Left lung (tissue), 14 donors: ENCODE measurements at places on chromosomes 6 and 20. TPM values are rescaled to one million over a fixed set of nuclear protein-coding genes. Genes with fewer than 3 reads are reported as not detected.

CST5 gene
- 3.3 TPM for total RNA-seq

- no peak overlapping the region for H3K27ac ChIP-seq
- no peak for DNase-seq
- no peaks in the 10 kb centered on the region for H3K36me3 ChIP-seq
- no peaks in the 10 kb centered on the region for H3K27me3 ChIP-seq
Observed at GRCh38 chr6:109087661-109088264, 6.9 kb downstream of the SESN1 start.

ENPP4 gene
- 17.7 TPM for total RNA-seq

DNA sequence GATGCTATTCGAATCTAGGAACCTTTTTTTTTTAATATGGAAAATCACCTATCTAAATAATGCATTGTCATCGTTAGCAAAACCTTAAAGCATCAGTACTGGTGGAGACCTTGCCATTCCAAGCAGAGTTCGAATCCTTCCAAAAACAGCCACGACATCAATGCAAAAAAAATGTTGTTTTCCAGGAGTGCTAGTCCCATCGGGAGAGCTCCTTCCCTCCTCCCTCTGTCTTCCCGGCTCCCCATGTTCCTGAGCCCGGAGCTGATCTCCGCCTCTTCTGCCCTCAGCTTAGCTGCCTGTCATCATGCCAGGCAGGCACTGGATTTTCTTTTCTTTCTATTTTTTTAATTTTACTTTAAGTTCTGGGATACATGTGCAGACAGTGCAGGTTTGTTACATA lies 153.6 kb upstream of the QKI start:
- no peaks in the 10 kb centered on the region for H3K27me3 ChIP-seq
- no peaks in the 10 kb centered on the region for H3K4me1 ChIP-seq
- no peaks in the 10 kb centered on the region for H3K36me3 ChIP-seq
- H3K4me3 ChIP-seq: no peak overlapping the region

GRCh38 chr20:34468951-34469350 lies 47.3 kb upstream of the DYNLRB1 start:
- no peak overlapping the region for H3K27ac ChIP-seq
- no peaks in the 10 kb centered on the region for H3K27me3 ChIP-seq
- peaks cover 13% of the 10 kb centered on the region for H3K4me1 ChIP-seq
- DNase-seq: no peak
- H3K4me3 ChIP-seq: no peak overlapping the region

DCDC2 gene
- 8.4 TPM for total RNA-seq

DNA sequence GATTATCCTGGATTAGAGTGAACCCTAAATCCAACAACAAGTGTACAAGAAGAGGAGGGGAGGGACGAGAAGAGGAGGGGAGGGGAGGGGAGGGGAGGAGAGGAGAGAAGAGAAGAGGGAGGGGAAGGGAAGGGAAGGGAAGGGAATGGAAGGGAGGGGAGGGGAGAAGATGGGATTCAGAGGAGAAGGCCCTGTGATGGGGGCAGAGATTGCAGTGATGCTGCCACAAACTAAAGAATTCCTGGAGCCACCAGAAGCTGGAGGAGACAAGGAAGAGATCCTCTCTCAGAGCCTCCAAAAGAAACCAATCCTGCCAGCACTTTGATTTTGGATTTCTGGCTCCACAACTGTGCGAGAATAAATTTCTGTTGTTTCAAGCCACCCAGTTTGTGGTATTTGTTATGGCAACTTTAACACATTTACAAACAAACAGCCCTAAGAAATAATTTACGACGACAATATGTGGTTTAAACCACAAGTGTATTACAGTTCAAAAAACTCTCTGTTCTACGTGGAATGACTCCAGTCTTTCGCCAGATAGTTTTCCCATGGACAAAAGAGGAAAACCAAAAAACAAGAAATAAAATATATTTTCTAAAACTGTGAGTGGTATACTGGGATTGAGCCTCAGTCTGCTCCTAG lies 235.4 kb downstream of the HDGFL1 start:
- DNase-seq: no peak
- no peaks in the 10 kb centered on the region for H3K36me3 ChIP-seq
- no peaks in the 10 kb centered on the region for H3K27me3 ChIP-seq
- no peak overlapping the region for H3K4me3 ChIP-seq
